ENCODE measurements at places on chromosomes 11 and 22. TPM values are rescaled to one million over a fixed set of nuclear protein-coding genes. Genes with fewer than 3 reads are reported as not detected.

The CD3E gene
- total RNA-seq, result not detected

The CALCA gene
- not detected for total RNA-seq

The RCE1 gene
- 13.2 TPM for total RNA-seq

The LDHAL6A gene
- not detected for total RNA-seq

The PKNOX2 gene
- 0.92 TPM for total RNA-seq

The LINC01488 gene
- not detected for total RNA-seq

The CHST1 gene
- 0.37 TPM for total RNA-seq

The HTR3B gene
- total RNA-seq, result not detected

The PGA5 gene
- total RNA-seq, result not detected

The LGALS12 gene
- total RNA-seq, result not detected

The PRR33 gene
- not detected for total RNA-seq

The BACE1 gene
- 18.1 TPM for total RNA-seq

The APOA5 gene
- total RNA-seq, result not detected

The VSIG2 gene
- 0.18 TPM for total RNA-seq

The KRTAP5-11 gene
- total RNA-seq, result not detected

The ZNF215 gene
- total RNA-seq, result 3.1 TPM

The P2RX6 gene
- total RNA-seq, result 2.8 TPM

The GRAMD1B gene
- total RNA-seq, result 0.71 TPM

The TMEM138 gene
- total RNA-seq, result 19.7 TPM

The CFAP300 gene
- total RNA-seq, result 11.0 TPM

The ST13 gene
- total RNA-seq, result 309 TPM

The GSTT2 gene
- 0.14 TPM for total RNA-seq

The OR52I2 gene
- total RNA-seq, result not detected

The GLB1L2 gene
- 0.18 TPM for total RNA-seq

The AIP gene
- 142 TPM for total RNA-seq

The ZC3H12C gene
- 15.1 TPM for total RNA-seq

The LMNTD2 gene
- total RNA-seq, result 0.28 TPM

The BRSK2 gene
- 0.14 TPM for total RNA-seq

The NAV2 gene
- 4.1 TPM for total RNA-seq

The ZBTB16 gene
- 0.09 TPM for total RNA-seq

The ANO1 gene
- 0.14 TPM for total RNA-seq

The FOLR1 gene
- total RNA-seq, result not detected

The EMID1 gene
- 1.00 TPM for total RNA-seq

The OR8G5 gene
- not detected for total RNA-seq

The MYBPC3 gene
- total RNA-seq, result not detected

The ABTB2 gene
- 3.1 TPM for total RNA-seq

The FZD4 gene
- 30.6 TPM for total RNA-seq

The MS4A3 gene
- total RNA-seq, result not detected

The NRXN2 gene
- total RNA-seq, result 0.57 TPM

The MUC6 gene
- total RNA-seq, result not detected

The ZNF214 gene
- 6.7 TPM for total RNA-seq

The APOL5 gene
- total RNA-seq, result not detected

The KCNQ1OT1 gene
- total RNA-seq, result 4.9 TPM

The SPDYC gene
- total RNA-seq, result not detected

The TEAD1 gene
- 75.5 TPM for total RNA-seq

The GP1BB gene
- 1.00 TPM for total RNA-seq

The LARGE1 gene
- 12.1 TPM for total RNA-seq

Data from smooth muscle cell of bladder (primary cell).